ENCODE measurements at places on chromosomes 1 and 21. TPM values are rescaled to one million over a fixed set of nuclear protein-coding genes. Genes with fewer than 3 reads are reported as not detected.

DNA sequence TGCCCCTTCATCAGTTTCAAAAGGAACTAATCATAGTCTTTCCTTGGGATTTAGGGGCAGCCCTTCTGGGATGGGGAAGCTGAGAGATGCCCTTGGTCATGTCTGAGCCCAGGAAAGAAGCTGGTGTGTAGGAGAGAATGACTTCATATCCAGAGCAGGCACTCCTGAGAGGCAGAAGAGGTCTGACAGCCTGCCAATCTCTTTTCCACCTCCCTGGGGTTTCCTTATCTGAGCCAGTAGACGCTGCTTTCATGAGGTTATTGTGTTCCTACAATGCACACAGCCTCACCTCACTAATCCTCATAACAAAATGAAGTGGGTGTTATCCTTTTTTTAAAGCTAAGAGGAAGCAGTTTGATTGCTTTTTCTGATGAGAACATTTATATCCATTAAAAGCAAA lies 14.1 kb downstream of the ROR1 start:
- DNase-seq, result no peak

- DNase-seq, result no peak
These were observed 30.3 kb downstream of the RSPH1 start for GRCh38 chr21:42465803-42466127.

Gene ADAM30
- polyA plus RNA-seq, result not detected

GRCh38 chr1:992362-992761 lies 7.5 kb downstream of the HES4 start:
- DNase-seq, result no peak

DNA sequence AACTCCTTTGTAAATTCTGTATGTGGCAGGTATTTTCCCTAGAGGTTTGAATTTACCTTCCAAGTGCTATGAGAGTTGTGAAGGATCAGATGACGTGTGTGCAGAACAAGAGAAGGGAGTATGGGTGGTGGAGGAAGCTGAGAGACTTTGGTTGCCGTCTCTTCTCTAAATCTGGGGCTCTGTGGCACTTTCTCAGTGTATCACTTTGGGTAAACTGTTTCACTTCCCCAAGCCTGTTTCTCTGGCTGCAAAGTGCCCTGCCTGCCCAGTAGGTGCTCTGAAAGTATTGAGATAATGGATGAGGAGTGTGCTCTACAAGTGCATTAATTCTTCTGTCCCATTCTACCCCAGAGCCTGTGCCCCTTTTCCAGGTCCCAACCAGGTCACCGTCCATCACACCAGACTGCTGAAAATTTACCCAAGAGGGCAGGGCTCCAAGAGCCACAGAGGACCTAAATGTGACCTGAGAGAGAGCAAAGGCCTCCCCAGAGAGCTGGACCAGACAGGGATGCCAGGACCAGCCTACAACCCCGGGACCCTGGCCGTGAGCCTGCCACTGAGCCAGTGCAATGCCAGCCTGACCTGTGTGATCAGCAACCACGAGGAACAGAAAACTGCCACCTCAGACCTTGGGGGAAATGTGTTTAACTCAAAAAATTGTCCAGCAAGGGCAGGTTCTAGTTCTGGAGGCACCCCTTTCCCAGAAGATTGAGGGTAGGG lies 131.6 kb upstream of the ETV3 start:
- no peak for DNase-seq

- no peak for DNase-seq
These were observed 503.9 kb upstream of the USP24 start for GRCh38 chr1:55718758-55719671.

DNA sequence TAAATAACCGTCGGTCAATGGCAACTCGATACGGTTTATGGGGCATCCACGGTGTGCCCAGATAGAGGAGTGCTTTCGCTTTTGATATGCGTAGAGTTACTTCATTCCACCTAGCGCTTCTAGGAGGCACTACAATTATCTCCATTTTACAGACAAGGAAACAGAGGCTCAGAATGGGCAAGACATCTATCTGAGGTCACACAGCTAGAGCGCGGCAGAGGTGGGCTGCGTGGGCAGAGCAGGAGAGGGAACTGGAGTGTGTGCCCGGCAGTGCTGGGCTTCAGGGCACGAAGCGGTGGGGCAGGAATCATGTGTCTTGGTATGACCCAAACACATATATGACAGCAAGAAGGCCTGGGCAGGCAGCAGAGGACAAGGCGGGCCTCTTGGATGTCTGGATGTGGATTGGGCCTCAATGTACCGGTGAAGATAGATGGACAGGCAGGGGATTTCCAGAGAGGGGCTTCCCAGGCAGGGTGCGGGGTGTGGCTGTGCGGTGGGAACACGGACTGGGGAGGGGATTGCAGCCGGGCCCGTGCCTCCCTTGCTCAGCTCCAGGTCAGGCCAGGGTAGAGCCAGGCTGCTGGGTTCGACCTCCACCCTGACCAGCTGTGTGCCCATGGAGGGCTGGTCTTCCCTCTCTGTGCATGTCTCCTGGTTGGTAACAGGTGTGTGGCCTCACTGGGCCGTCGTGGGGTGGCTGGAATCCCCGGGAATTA lies 21.2 kb downstream of the TP73 start:
- no peak for DNase-seq

Gene ADAR
- 145 TPM for polyA plus RNA-seq

Gene CFHR1
- 0.60 TPM for polyA plus RNA-seq

DNA sequence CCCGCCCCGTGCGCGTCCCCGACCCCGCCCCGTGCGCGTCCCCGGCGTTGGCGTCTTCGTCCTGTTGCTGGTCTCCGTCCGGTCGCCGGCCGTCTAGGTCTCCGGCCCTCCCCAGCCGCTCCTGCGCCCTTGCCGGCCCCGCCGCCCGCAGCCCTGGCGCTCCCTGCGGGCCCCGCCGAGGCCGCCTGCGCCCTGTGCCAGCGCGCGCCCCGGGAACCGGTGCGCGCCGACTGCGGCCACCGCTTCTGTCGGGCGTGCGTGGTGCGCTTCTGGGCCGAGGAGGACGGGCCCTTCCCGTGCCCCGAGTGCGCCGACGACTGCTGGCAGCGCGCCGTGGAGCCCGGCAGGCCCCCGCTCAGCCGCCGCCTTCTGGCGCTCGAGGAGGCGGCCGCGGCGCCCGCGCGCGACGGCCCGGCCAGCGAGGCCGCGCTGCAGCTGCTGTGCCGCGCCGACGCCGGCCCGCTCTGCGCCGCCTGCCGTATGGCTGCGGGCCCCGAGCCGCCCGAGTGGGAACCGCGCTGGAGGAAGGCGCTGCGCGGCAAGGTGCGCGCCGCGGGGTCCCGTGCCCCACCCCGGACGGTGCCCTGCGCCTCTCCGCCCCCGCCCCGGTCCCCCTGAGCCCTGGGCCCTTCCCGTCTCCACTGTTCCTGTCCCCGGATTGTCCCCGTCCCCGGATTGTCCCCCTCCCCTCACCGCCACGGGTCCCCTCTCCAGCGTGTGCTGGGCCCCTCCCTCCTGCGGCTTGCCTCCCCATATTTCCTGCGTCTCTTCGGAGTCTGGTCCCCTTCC lies at the start of gene RNF187:
Gene RNF187, plus strand, starts transcription at position 47 of the 789 bp plus-strand sequence.
- no peak for DNase-seq

DNA sequence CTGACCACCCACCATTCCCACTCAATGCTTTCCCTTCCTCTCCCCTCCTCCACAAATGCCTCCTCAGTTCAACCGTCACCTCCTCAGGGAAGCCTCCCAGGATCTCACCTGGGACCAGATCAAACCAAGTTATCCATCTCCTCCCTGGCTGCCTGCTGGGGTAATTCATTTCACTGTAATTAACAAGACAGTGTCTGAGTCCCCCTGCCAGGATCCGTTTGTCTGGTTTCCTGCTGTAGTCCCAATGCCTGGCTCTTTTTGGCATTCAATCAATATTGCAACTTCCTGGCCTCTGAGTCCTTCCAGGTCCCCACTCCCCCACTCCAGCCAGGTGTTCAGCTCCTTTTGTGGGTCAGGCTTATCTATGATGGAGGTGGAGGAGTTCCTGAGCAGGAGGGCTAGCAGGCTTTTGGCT lies 687.7 kb downstream of the PTPRU start:
- DNase-seq, result no peak

Data from left renal pelvis (tissue), 4 donors.